H1 (cell line): ENCODE measurements at places on chromosomes 2 and 18. TPM values are rescaled to one million over a fixed set of nuclear protein-coding genes. Genes with fewer than 3 reads are reported as not detected.

GRCh38 chr2:160380000-160380570 is 113.5 kb downstream of the RBMS1 start:
- DNase-seq, result no peak

The EVA1A gene
- 1.2 and 4.3 TPM in 2 replicates for total RNA-seq

GRCh38 chr2:126614524-126615227 is 41.3 kb upstream of the GYPC start:
- DNase-seq, result no peak

DNA sequence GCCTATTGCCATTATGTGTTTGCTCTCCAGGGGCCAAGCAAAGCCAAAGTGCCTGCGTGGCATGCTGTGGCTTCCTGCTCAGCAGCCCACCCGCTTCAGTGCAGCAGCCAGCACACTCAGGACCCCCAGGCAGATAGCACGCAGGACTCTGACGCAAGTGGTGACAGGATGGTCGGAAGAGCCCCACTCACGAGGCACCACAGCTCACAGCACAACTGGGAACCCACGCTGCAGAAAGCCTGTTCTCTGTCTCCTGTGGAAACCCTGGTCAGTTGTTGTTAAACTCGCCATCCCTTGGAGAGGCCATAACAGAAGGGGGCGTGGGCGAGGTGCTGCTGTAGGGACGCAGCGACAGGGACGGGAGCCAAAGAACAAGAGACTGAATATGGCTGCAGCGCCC is 76.4 kb downstream of the HDAC4 start:
- peak; percentile 45 for DNase-seq

DNA sequence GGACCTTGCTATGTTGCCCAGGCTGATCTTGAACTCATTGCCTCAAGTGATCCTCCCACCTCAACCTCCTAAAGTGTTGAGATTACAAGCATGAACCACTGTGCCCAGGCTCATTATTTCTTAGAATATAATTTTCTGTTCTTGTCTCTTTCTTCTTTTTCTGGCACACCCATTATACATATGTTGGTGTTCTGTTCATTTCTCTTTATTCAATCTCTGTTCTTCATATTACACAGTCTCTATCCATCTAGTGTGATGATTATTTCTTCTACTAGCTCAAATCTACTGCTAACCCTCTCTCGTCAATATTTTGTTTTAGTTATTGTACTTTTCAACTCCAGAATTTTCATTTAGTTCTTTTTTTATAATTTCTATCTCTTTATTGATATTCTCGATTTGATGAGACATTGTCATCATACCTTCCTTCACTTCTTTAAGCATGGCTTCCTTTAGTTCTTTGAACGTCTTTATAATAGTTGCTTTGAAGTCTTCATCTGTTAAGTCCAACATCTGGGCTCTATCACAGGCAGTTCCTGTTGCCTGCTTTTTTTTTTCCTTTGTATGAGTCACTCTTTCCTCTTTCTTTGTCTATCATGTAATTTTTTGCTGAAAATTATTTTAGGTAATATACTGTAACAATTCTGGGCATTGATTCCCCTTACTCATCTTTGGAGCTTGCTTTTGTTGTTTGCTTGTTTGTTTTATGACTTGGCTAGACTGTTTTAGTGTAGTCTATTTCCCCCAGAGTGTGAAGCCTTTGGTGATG is 196.4 kb upstream of the NABP1 start:
- DNase-seq, result no peak

DNA sequence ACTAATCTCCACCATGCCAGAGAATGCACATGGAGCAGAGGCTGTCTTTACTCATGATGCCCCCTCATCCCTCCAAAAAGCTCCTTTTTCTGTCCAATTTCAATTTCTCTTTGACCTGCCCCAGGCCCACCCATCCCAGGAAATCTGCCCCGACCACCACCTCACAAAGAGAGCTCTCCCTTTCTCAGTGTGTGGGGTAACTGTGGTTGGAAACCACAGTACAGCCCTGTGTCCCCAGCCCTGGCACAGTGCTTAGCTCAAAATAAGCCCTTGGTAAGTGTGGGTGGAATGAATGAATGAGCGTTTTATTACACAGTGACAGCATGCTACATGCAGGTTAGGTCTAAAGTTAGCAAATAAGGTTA is 43.7 kb upstream of the CAB39 start:
- no peak for DNase-seq

The RAB1A gene
- 119 and 120 TPM in 2 replicates for total RNA-seq

GRCh38 chr2:46098621-46099062 is 198.6 kb upstream of the EPAS1 start:
- no peak for DNase-seq

The CNGA3 gene
- total RNA-seq, result not detected in 2 replicates

GRCh38 chr2:15993232-15993610 is 52.9 kb downstream of the MYCN start:
- DNase-seq, result no peak

GRCh38 chr2:162300266-162300665 is 18.2 kb downstream of the IFIH1 start:
- DNase-seq, result no peak

The REG1B gene
- total RNA-seq, result not detected in 2 replicates

- no peak for DNase-seq
Observed at GRCh38 chr2:161136696-161137324, 23.4 kb upstream of the TANK start.

DNA sequence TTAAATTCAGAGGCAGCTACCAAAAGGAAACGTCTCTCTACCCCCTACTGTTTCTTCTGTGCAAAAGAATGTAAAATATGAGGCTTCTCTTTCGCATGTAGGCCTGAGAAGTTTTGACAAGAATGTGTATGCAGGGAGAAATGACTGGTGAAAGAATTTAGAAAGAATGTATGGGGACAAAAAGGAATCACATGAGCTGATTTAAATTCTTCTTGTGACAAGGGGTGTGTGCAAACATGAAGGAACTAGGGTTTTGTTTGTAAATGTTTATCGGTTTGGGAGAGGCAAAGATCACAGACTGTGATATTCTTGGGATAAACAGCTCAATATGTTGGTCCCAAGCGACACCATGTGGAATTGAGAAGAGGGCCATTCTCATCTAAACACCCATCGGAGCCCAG is 345.2 kb upstream of the VRK2 start:
- no peak for DNase-seq

GRCh38 chr2:29718076-29718686 is 203.2 kb downstream of the ALK start:
- no peak for DNase-seq

GRCh38 chr2:66478299-66478698 is 43.4 kb downstream of the MEIS1 start:
- no peak for DNase-seq

GRCh38 chr2:150339282-150339681 is 148.2 kb downstream of the RND3 start:
- no peak for DNase-seq

DNA sequence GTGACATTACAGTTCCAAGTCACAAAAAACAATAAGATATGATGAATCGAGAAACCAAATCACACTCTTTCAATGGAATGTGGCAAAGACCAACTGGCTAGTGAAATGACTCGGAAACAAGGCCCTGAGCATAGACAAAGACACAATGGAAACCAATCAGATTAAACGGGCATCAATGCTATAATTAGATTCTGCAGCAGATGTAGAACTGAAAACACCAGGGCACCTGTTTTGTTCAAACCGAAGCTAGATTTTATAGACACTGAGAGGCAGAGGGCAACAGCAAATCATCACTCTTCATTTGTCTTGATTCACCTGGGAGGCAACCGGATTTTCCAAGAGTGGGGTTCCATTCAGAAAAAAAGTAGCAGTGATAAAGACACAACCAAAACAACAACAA is 92.8 kb upstream of the BARD1 start:
- DNase-seq, result no peak
